ENCODE measurements at places on chromosomes 16 and 17.

- DNase-seq = no peak
These were observed 40.6 kb downstream of the ELAC2 start for GRCh38 chr17:12977008-12977751.

DNA sequence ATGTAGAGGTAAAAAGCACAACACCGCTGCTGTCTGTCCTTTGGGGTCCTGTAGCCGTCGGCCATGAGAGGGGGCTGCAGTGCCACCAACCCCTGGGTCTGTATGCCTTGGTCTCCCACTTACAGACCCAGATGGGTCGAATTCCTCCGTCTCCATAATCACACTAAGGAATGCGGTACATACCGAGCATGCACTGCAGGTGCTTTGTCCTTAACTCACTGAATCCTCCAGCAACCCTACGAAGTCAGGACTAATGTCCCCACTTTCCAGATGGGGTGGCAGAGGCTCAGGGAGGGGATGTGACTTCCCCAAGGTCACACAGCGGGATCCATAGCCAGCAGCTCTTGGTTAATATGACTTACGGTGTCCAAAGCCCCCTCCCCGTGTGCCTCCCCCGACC, 219.9 kb upstream of the CIBAR2 start:
- no peak for DNase-seq

DNA sequence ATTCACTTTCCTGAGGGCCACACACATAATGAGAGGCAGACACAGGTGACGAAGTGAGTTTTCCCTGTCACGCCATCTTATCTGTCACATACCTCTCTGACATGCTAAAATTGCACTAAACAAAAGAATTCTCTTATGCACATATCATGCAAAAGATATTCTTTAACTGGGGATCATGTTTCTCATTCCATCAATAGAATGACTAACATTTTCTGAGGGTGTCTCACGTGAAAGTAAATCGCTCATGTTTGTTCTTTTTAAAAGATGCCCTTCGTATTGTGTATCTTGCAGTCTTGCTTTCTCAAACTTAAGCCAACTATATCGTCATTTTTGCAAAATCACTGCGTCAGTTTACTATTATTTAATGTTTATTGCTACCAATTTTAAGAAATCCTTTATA, 306.4 kb downstream of the WWOX start:
- DNase-seq = no peak

GRCh38 chr17:39765175-39765574, 27.4 kb downstream of the GRB7 start:
- DNase-seq = no peak

- DNase-seq = no peak
These were observed 21.0 kb downstream of the KSR1 start for GRCh38 chr17:27477050-27477888.
